ENCODE measurements at places on chromosomes 12 and 14.

DNA sequence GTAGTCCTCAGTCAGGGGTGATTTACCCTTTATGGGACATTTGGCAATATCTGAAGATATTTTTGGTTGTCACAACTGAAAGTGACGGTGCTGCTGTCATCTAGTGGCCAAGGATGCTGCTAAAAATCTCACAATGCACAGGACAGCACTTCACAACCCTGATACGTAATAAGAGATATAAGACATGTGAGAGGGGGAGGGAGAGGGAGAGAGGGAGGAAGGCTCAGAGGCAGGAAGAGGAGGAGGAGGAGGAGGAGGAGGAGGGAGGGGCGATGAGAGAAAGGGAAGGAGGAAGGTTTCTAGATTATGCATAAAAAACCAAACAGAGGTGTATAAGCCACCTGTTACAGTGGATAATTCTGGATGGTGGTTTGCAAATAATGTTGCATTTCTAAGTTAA, 14.3 kb downstream of the MYL2 start:
- DNase-seq: no peak

DNA sequence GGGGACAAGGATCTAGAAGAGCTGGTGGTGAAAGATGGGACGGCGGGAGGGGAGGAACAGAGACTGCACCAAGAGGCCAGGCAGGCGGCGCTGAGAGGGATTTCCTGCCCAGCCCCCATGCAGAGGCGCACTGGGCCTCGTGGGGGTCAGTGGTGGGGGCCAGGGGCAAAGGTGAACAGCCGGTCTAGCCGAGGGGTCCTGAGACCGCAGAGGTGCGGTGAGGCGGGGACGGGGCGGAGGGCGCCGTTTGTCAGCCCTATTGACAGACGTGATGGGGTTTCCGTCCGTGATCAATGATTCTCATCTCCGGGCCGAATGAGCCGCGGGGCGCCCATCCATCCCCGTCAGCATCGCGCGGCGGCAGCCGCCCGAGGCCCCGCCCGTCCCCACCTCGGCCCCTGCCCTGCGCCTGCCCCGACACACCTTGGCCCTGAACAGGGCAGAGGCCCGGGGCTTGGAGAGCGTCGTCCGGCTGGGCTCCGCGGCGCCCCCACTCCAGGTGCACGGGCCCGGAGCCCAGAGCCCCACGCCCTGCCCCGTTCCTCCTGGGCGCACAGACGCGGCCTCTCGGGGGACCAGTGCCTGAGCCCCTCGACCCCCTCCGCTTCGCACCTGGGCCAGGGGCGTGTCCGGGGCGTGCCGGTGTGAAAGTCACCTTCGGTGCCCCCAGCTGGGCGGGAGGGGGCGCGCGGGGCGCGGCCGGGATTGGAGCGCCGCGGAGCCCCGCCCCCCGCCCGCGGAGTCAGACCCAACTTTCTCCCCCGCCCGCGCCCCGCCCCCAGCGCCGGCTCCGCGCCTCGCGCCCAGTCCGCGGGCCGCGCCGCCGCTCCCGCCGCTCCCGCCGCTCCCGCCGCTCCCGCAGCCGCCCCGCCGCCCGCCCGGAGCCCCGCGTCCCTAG, at the start of gene NXPH4:
Gene NXPH4, plus strand, starts transcription at position 781 of the 898 bp plus-strand sequence. CDS start 176 bp downstream, outside the sequence.
- DNase-seq: no peak

- DNase-seq: peak; percentile 61
Observed at GRCh38 chr12:98373025-98373554, 142.3 kb upstream of the TMPO start.

GRCh38 chr12:67382241-67382871, 113.2 kb downstream of the CAND1 start:
- DNase-seq: no peak

GRCh38 chr14:99531251-99532096, 50.3 kb downstream of the CCNK start:
- DNase-seq: peak; percentile 84

- peak; percentile 35 for DNase-seq
Observed at GRCh38 chr14:83777516-83777915, 1752.4 kb upstream of the FLRT2 start.

DNA sequence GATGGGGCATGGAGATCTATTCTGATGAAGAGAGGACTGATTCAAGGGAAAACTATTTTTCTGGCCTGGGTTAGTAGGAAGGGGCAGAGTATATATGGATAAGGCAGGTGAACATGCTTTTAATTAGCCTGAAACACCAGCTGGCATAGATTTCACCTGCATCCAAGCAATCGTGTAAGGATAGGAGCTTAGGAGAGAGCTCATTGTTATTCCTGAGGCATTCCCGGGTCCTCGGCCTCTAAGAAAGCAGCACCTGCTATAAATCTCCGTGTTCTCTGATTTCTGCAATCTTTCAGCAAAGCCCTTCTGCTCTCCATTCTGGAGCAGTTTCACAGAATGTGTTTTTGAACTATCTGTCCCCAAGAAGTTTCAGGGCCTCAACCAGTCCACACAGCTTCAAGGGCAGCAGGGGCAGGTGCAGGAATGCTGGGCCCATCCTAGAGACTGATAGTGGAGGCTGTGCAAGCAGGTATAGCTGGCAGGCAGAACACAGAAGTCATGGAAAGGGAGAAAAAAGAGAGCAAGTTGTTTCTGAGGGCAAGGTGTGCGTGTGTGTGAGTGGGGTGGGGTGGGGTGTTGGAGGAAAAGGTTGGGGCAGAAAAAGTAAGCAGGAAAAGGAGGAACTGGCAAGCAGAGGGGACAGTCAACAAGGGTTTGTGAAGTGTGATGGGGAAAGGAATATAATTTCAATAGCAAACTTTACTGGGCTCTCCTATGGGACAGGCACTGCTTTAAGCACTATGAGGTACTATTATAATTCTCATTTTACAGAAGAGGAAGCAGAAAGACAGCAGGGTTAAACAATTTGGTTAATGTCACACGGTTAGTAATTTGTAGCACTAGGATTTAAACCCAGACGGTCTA, 203.7 kb upstream of the SSTR1 start:
- DNase-seq: no peak

DNA sequence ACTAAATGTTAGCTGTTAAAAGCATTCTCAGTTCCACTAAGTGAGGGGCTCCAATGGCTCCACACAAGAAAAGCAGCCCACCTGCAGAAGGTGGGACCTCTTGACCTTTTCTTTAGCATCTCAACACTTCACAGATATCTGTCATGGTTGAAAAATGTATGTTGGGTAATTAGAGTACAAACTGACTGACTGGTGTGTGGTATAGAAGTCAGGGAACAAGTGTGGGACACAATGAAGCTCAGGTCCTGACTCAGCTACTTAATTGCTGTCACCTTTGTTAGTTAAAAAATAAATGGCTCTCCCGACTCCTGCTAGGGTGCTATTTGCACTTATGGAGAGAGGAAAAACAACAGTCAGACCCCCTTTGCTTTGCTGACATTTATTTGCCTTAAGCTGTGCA, 299.0 kb downstream of the TTC6 start:
- DNase-seq: no peak

GRCh38 chr14:88233915-88234314, 89.2 kb downstream of the KCNK10 start:
- DNase-seq: no peak

DNA sequence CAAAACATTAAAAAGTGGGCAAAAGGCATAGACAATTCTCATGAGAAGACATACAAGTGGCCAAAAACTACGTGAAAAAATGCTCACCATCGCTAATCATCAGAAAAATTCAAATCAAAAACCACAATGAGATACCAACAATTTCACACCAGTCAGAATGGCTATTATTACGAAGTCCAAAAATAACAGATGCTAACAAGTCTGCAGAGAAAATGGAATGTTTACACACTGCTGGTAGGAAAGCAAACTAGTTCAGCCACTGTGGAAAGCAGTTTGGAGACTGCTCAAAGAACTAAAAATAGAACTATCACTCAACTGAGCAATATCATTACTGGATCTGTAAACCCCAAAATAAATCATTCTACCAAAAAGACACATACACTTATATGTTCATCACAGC, 76.2 kb downstream of the PRKD1 start:
- DNase-seq: no peak

DNA sequence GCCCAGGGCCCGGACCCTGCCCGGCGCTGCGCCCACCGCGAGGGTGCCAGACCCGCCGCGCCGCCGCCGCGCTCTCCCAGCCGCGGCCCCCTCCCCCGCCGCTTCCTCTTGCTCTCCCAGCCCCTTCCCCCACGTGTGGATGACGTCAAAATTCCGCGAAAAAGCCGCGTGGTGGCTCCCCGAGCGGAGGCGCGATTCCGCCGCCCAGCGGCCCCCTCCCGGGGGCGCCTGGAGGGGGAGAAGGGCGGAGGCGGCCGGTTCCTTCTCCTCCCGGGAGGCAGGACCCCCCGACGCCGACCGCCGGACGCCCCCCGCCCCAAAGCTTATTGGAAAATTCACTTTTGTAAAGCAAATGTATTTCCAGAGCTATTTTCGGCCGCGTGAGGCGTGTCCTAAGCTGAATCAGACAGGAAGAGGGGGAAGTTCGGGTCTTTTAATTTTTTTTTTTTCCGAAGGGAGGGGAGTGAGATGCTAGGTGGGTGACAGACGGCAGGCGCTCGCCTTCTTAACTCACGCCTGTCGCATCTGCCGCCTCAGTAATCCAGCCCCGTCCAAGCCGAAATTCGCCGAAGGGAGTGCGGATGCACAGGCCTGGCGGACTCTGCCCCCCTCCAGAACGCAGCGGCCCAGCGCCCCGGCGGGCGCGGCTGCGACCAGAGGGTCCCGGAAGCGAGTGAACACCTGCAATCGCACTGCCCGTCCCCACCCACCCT, 4.1 kb upstream of the CCND2 start:
- no peak for DNase-seq

DNA sequence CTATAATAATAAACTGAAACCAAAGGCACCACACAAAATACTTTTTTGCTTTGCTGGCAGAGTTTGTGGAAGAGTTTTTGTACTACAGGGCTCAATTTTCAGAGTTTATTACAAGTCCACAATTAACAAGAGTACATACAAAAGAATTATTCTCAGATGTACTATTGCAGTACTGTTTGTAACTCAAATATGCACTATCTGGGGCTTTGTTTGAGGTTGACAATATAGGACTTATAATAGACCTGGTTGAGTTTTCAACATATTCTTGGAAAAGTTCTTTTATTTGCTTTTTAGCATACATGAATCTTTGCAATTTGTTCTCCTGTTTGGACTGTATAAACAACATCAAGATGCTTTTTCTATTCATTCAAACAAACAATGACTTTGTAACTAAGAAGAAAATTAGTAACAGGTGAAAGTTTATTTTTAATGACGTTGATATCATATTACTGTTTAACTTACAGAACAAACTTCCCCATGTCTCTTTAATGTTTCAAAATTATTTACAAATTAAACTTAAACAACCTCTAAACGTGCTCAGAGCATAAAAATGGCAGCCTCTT, 407.4 kb upstream of the PRICKLE1 start:
- DNase-seq: no peak

DNA sequence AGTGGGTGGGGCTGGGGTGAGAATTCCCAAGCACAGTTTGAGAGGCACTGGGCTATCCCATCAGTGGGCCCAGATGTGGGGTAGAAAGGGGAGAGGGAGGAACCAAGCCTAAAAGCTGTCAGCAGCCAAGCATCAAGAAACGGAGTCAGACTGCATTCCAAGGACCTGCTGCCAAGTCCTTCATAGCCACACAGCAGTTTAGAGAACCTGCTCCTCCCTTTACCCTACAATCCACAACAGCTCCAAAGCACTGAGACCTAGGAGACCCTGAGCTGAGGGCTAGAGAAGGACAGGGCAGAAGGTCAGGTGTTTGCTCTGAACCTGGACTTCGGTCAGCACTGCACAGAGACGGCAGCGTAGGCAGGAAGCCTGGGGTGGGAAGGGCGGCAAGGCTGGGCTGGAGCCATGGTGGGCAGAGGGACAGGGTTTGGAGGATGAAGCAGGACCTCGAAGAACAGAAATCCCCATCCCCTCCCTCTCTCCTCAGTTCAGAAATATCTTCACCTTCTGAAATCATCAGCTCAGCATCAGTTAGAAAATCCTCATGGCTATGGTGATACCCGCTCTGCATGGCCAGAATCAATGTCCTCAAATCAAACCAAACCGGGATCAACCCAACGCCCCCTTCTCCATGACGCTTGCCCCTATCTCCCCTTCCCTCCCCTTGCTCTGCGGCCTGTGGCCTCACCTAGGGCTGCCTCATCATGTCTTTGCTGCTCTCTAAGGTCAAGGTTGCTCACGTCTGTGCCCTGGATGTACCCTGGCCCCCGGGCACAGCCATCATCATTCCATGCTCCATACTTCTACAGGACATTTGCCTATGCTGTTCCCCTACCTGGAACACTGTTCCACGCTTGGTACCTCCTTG, 12.9 kb upstream of the SERPINA4 start:
- DNase-seq: no peak

GRCh38 chr12:106304001-106304421, 1.5 kb downstream of the TCP11L2 start:
- DNase-seq: no peak

DNA sequence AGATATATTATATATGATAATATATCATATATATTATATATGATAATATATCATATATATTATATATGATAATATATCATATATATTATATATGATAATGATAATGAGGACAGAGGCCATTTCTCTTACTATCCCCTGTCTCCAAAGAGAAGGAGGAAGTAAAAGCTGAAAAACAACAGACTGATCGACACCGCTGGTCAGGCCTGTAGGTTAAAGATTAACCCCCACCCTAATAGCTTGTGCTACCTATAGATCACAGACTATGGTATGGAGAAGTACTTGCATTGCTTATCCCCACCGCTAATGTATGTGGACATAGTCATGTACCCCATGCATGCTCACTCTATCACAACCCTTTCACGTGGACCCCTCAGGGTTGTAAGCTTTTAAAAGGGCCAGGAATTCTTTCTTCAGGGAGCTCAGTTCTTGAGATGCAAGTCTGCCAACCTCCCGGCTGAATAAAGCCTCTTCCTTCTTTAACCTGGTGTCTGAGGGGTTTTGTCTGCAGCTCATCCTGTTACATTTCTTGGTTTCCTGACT, 786.1 kb upstream of the TMEM132C start:
- no peak for DNase-seq

DNA sequence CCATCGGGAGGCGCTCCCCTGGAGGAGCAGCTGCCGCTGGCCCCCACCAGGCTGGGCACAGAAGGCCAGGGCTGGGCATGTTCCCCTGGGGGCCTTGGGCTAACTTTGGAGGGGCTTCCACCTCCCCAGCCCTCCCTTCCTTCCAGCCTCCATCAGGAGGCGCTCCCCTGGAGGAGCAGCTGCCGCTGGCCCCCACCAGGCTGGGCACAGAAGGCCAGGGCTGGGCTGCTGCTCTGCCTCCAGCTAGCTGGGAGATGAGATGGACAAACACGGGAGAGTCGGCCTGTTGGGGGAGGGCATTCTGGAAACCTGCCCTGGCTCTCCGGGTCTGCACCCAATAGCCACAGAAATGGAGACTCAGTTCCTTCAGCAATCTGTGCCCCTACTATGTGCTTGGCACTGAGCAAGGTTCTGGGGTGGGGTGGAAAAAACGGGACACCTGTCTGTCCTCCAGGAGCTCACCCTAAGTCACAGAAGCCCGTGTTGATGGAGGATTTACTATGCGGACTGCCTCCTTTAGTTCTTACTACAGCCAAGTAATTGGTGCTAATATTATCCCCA, 39.0 kb upstream of the CORO1C start:
- DNase-seq: no peak

GRCh38 chr14:39763402-39763890, 331.2 kb upstream of the FBXO33 start:
- DNase-seq: no peak
